Panc1 (cell line): ENCODE measurements at places on chromosomes 3 and 15. TPM values are rescaled to one million over a fixed set of nuclear protein-coding genes. Genes with fewer than 3 reads are reported as not detected.

The SMCO1 gene
- total RNA-seq: not detected

The ABI3BP gene
- 0.21 TPM for total RNA-seq

The TM4SF18 gene
- total RNA-seq: 54.5 TPM

The CCR3 gene
- not detected for total RNA-seq

The DGKG gene
- total RNA-seq: 0.46 TPM

The EBLN2 gene
- 1.9 TPM for total RNA-seq

The TCF12 gene
- 102 TPM for total RNA-seq

The HGD gene
- 0.59 TPM for total RNA-seq

The CNBP gene
- 355 TPM for total RNA-seq

The IL1RAP gene
- total RNA-seq: 5.2 TPM

The RLBP1 gene
- total RNA-seq: not detected
